ENCODE measurements at places on chromosomes 4 and X.

DNA sequence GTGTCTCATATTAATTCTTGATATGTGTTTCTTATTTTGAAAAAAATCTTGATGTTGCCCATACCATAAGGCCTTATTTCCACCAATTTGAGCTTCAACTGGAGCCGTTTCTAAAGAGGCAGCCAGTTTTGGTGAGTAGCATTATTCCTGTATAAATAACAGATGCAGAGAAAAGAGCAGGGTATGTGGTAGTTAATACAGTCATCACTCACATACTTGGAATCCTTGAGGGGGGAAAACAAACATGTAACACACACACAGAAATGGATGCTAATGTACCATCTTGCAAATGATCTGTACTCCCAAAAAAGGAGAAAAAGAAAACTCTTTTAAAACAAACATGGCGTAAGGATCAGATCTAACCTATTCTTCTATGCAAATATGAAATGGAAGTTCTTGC lies 389.7 kb downstream of the GPM6A start:
- no peak for DNase-seq

GRCh38 chr4:164731827-164732474 lies 22.0 kb upstream of the SMIM31 start:
- DNase-seq, result peak; percentile 36

GRCh38 chr4:150072471-150072870 lies 5.8 kb upstream of the DCLK2 start:
- DNase-seq, result no peak

GRCh38 chr4:80492761-80493160 lies 157.2 kb downstream of the CFAP299 start:
- no peak for DNase-seq

DNA sequence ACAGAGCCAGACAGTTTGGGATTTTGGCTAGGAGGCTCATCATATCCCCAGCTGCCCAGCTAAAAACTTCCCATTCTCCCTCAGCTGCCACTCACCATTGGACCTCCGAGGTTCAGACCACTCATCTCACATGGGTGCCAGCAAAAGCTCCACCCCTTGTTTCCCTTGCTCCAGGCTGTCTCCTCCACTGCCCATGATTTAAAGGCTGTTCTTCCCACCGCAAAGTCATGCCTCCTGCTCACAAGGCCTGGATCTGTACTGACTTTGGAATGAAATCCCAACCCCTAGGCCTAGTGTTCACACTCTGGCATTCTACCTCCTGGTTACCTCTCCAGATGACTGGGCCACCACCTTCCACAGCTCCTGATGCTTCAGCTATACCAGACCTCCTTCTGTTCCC lies 142.2 kb upstream of the EOLA2 start:
- no peak for DNase-seq

Data from right renal pelvis (tissue), 4 donors.